Cardiac fibroblast (primary cell): ENCODE measurements at places on chromosomes 6 and 20.
A peak's percentile ranks its signal among the peaks of the same experiment; 100 is the strongest.

- no peak for DNase-seq
Observed at GRCh38 chr6:143196525-143197225, 136.0 kb downstream of the AIG1 start.

- no peak for DNase-seq
Observed at GRCh38 chr20:12262747-12263146, 345.1 kb downstream of the BTBD3 start.

- no peak for DNase-seq
Observed at GRCh38 chr6:15946701-15947385, 182.0 kb upstream of the MYLIP start.

GRCh38 chr6:135871878-135872277 is 20.4 kb downstream of the PDE7B start:
- peak; percentile 74 for DNase-seq

DNA sequence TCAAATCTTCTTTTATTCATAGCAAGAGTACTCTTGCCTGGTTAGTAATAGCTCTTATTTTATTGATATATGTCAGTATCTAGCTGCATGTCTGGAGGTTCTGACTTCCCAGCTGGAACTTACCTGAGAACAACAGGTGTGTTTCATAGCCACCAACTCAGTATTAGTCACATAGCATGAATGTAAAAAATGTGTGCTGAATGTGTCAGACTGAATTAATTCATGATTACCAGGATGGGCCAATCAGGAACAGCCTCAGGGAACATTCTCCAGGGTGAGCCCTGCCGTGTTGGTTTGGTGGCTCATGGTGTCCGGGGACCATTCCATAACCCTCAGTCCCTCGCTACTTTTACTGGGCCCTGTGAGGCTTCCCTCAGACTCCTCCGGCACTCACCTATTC is 99.7 kb downstream of the TULP4 start:
- no peak for DNase-seq

DNA sequence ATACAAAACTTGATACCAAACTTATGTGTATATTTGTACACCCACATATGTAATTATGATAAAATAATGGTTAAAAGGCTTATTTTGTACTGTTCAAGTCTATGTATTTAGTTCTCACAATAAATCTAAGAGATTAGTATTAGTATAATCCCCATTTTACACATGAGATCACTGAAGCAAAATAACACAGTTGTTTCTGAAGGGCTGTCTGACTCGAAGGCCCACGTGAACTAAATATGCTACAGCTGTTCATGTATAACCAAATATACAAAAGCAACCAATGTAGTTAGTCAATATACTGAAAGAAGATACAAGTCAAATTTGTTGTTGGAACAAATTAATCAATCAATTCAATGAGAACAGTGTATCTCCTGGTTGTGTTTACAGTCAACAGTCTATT is 959.2 kb downstream of the EPHA7 start:
- no peak for DNase-seq
